A673 (cell line): ENCODE measurements at places on chromosomes 3 and 15.

DNA sequence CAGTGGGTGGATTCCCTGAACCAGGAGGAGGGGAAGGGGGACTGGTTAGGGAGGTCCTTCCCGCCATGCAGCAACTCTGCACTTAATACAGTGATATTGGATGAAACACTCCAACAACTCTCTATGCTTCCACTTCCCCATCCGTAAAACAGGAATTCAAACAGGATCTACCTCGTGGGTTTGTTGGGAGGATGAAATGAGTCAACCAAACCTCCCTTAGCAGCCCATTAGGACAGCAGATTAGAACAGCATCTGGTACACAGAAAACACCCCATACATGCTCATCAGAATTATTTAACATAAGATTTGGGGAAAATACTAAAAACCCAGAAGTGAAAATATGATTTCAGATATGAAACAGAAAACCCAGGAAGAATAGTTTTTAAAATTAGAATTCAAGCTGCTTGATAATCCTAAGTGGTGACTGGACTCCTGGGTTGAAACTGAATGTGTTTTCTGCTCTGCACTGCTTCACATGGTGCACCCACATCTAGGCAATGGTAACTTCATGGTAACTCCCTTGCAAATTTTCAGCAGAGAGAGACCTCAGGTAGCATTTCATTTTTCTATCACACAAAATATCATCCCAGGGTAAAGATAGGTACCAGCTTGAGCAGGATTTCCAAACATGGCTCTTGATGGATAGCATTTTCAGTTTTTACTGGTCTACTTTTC lies 326.8 kb upstream of the FRG2C start:
- no peak for DNase-seq

- no peak for DNase-seq
Measured at GRCh38 chr3:157921811-157922210, 184.4 kb downstream of the SHOX2 start.

- DNase-seq, result no peak
Measured at GRCh38 chr3:25007974-25008658, 419.9 kb upstream of the RARB start.

GRCh38 chr15:94240480-94240879 lies 9.1 kb downstream of the MCTP2 start:
- DNase-seq, result no peak

DNA sequence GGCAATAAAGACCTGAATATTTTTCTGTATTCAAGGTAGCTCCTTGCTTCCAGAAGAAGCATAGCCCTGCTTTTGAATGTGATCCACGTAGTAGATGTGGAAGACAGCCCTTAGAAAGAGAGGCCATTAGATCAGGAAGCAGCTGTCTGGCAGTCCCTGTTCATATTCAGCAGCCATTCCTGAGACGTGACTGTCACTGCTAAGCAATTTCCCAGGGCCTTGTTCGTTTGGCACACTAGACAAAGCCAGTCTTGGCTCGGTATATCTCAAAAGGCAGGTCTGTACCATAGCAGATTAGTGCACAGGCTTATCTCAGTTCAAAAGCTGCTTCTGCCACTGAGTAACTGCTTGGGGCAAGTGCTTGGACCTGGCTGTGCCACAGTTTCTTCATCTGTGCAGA lies 287.8 kb upstream of the MCTP2 start:
- peak; percentile 36 for DNase-seq

DNA sequence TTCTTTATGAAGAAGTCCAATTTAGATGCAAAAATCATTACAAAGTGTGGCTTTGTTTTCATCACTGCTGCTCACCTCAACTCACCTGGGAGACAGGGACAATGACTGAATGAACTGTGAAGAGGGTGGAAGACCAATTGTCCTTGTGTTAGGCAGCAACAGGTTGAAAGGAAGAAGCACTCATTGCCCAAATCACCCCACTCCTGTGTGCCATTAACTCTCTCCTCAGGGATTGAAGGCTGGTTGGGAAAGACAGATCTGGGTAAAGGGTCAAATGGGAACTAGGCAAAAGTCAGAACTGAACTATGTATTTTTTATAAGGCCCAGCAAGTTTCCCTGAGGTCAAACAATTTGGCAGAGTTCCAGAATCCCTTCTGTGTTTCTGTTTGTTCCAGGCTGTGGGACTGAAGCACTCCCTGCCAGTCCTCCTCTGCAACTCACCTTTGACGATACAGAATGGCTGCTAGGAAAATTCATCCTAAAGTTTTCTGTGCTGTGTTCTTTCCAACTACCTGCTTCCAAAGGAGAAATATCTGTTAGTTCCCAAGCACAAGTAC lies 68.6 kb upstream of the CCDC39 start:
- no peak for DNase-seq

DNA sequence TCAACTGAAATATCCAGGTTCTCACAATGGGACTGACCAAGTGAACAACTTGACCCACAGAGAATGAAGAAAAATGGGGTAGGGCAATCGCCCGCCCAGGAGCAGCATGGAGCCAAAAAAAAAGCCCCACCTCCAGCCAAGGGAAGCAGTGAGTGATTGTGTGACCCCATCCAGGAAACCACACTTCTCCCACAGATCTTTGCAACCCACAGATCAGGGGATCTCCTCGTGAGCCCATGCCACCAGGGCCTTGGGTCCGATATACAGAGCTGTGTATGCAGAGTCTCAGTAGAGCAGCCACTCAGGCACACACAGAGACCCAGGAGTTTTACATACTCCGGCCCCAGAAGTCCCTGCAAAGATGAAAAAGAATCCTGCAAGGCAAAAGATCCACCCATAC lies 35.7 kb downstream of the PYGO1 start:
- DNase-seq, result no peak

- no peak for DNase-seq
Measured at GRCh38 chr15:80557441-80558234, 137.5 kb upstream of the ABHD17C start.

DNA sequence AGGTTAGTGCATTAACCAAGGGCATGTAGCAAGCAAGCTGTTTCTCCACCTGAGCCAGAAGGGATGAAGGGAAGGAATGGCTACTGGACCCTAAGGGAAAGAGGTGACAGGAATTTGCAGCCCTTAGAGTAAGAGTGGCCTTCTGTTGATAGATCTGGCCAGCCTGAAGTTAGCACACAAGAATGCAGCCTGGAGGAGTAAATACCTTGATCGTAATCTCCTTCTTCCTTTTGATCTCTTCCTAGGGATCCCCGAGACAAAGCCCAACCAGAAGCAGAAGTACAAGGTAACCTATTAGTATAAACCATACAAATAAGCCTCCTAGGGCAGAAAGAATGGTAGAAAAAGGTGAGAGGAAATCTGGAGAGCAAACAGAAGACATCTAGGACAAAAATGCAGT lies 134.6 kb downstream of the ATP8B4 start:
- no peak for DNase-seq

DNA sequence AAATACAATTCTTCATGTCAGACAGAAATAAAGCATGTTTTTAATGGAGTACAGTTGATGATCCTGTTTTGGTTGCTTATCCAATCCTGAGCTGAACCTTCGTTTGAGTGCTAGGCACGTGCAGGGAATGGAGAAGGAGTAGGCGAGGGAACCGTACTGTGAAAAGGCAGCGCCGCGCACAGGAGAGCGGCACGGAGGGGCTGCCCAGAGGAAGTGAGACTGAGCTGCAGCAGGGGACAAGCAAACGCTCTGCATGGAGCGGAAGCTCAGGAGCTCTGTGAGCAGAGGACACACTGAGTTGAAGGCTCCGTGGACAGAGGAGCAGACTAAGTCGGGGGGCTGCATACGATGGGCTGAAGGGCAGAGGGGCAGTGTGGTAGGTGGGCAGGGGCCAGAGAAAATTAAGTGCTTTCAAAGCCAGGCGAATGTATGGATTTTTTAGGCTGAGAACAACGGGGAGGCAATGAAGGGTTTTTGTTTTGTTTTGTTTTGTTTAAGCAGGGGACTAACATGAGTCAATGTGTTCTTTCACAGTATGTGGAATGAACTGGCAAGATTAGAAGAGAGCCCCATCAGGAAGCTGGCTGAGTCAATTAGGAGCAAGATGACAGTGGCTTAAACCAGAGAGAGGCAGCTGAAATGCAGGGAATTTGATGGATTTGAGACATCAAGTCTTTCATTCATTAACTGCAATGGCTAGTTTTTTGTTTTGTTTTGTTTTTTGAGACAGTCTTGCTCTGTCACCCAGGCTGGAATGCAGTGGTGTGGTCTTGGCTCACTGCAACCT lies 23.8 kb upstream of the TM2D3 start:
- no peak for DNase-seq

DNA sequence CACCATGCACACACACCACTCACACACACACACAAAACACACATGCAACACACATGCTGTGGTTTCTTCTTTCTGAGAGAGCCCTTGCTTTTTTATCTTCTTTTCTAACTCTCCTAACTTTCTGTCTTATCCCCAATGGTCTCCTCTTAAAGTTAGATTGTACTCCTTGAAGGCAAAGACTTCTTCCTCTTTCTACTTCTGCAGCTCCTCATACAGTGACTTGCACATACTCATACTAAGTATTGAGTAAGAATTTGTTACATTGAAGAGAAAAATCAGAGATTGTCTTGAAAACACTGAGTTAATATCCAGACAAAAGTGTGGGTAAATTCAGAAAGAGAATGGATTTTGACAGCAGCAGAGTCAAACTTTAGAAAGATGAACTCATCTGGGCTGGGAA lies 64.4 kb downstream of the GTPBP8 start:
- no peak for DNase-seq

GRCh38 chr15:41561104-41561776 lies 2.2 kb downstream of the TYRO3 start:
- no peak for DNase-seq

- DNase-seq, result no peak
Measured at GRCh38 chr3:11384074-11384473, 111.9 kb downstream of the ATG7 start.

DNA sequence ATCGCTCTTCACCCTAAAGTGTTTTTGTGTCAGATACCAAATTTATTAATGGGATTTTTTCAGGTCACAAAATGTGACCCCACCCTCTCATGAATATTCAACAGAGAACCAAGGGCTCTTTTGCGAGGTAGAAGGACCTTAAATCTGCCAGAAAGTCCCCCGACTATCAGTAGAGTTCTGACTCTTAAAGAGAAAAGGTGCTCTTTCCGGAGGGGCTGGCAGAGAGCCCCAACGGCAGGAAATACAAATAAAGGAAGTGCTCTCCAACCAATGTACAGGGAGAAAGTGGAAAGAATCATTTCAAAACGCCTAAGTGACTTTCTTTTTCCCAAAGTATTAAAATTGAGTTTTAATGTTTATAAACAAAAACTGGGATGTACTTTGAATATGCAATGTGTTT lies 517.2 kb downstream of the FOXP1 start:
- no peak for DNase-seq

GRCh38 chr3:127546970-127547733 lies 43.4 kb downstream of the TPRA1 start:
- no peak for DNase-seq

DNA sequence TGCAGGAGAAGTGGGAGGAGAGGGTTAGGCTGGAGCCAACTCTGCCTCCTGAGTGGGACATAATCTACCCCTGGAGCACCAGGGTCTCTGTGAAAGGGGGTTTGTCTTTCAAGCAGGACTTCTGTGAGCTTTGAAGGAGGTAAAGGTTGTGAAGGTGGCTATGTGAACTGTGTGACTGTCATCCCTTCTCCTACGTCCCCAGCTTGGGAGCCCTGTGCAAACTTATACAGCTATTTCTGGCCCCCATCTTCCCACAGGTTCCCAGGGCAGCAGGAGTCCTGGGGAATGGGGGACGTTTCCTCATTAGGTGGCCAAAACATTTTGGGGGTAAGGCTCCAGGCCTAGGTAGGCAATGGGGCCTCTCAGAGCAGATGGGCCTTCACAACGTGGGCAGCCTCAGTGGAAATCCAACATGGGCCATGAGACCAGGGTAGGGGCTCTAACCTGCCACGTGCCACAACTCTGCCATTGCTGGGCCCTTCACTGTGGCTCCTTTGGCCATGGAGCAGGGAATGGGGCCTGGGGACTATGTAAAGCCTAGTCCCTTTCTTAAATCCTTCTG lies 3.5 kb downstream of the VIPR1 start:
- DNase-seq, result no peak

GRCh38 chr15:90558171-90558573 lies 28.4 kb downstream of the CRTC3 start:
- DNase-seq, result no peak
